ENCODE measurements at places on chromosomes 1 and 21.

DNA sequence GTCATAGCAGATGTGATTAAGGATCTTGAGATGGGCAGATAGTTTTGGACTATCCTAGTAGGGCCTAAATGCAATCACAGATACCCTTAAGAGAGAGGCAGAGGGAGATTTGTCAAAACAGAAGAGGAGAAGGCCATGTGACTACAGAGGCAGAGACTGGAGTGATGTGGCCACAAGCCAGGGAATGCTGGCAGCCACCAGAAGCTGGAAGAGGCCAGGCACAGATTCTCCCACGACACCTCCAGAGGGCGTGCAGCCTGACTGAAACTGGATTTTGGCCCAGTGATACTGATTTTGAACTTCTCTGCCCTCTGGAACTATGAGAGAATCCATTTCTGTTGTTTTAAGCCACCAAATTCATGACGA is 52.1 kb upstream of the EPS8L3 start:
- DNase-seq, result no peak

- DNase-seq, result no peak
Observed at GRCh38 chr1:218572050-218572449, 226.9 kb downstream of the TGFB2 start.

DNA sequence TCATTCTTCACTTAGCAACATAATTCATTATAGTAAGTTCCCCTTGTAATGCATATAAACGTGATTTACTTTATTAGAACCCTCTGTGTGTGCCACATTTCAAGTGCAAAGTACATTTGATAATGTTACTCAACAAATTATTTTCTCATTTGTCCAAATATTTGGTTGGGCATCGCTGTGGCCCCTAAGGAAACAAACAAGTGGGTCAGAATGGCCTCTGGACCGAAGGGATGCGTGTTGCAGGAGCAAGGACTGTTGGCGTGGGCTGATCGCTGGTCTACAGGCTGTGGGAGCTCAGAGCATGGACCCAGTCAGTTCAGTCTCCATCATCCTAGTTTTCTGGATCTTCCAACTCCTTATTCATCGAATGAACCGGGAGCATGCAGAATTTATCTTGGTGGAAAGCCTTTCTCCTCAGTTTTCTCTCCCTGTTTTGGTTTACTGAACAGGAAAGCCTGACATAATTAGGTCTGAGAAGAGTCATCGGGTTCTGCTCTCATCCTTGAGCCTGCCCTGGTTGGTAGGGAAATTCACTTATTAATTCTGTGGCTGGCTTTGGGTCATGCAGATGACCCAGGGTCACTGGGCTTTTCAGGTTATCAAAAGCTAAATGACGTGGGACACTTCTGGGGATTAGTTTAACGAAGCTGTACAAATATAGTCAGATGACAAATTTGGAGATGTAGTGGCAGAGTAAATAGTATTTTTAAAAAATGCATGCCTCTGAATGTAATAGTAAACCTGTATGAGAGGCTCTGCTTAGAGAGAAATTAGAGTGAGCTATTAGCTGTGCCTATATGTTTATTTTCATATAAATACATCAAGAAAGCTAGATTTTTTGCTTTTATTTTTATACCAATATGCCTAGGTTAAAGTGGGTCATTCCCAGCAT is 200.2 kb downstream of the SDCCAG8 start:
- DNase-seq, result no peak

GRCh38 chr1:83799594-83799993 is 199.3 kb downstream of the TTLL7 start:
- DNase-seq, result no peak

- DNase-seq, result no peak
Observed at GRCh38 chr1:23561813-23562100, 2.5 kb upstream of the ID3 start.

DNA sequence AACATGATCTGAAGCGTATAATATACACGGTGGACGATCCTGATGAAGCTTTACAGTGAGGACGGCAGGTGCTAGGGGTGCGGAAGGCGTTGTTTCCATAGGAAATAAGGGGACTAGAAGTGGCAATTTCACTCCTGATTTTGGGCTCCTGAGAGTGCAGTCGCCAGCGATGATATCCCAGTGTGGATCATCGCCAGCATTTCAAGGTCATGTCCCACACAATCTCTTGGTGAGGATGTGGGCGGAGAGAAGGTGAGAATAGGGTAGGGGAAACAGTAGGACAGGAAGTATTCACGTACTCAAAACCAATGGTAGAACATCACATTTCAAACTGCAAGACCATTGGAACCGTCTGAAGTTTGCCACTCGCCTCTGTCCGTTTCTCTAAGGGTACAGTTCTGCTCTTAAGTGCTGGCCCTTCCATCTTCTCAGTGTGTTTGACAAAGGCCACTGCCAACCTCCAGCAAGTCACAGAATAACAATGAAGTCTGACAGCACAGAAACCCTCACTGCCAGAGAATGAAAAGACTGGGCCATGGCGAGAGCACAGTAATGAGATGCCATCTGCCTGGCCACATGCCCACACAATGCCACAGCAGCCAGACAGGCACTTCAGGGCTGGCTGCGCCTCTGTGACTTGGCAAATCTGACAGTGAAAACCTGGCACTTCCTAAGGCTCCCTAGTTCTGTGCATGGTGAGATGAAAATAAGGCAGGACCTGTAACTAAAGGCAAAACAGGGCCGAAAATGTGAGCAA is 27.9 kb downstream of the PCSK9 start:
- DNase-seq, result no peak

GRCh38 chr1:224407571-224408293 is 26.9 kb downstream of the WDR26 start:
- DNase-seq, result no peak

- DNase-seq, result no peak
Observed at GRCh38 chr1:160115545-160116282, at the start of gene ATP1A2. Gene ATP1A2, plus strand, starts transcription at chr1:160115759. Its CDS starts 103 bp downstream, at chr1:160115862.

GRCh38 chr1:193537266-193538002 is 351.0 kb upstream of the B3GALT2 start:
- DNase-seq, result no peak

- peak; percentile 39 for DNase-seq
Observed at GRCh38 chr1:18936814-18937481, 19.5 kb downstream of the IFFO2 start.

DNA sequence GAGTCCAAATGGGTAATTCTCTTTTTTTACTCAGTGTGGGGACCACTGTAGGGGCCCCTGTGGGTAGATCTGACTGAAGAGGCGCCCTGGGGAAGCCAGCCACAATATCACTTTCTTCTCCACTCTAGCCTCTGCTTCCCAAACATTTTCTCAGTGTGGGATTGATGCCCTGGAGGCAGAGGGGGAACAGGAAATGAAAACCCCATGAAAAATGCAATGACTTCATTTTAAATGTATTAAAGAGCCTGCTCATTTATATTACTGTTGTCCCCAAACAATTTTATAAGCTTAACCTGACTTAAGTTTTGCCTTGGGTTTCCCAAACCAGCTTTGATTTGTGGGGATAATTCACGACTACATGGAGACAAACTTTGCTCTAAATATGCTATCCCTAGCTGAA is 181.9 kb downstream of the C1orf94 start:
- no peak for DNase-seq

DNA sequence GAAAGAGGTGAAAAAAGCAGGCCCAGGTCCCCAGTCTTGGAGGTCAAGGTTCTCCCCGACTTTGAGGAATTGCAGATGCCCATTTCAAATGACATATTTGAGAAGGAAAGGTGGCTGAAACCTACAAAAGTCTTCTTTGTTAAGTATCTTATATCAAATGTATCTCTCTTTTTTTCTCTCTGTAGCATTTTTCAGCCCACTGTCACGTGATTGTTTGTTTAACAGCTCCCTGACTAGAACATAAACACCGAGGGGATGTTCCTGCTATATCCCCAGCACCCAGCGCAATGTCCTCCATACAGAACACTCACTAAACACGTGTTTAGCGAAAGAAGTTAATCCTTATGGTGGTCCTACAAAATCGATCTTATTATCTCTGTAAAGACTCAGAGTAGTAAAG is 27.6 kb downstream of the BEND5 start:
- no peak for DNase-seq

GRCh38 chr1:120178799-120179756 is 2.8 kb upstream of the SEC22B start:
- DNase-seq, result no peak

DNA sequence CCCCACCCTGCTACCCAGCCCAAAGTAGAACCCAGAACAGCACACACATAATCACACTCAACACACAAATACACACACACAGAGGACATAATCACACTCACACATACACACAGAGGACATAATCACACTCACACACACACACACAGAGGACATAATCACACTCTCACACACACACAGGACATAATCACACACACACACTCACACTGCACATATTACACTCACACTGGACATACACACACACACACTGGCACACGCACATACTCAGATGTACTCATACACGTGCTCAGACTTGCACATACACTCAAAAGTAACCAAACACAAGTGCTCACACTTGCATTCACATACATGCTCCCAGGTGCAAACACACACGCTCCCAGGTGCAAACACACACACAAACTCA is 54.3 kb upstream of the CAMK1G start:
- no peak for DNase-seq

GRCh38 chr1:43493661-43494450 is 36.8 kb upstream of the PTPRF start:
- DNase-seq, result no peak

DNA sequence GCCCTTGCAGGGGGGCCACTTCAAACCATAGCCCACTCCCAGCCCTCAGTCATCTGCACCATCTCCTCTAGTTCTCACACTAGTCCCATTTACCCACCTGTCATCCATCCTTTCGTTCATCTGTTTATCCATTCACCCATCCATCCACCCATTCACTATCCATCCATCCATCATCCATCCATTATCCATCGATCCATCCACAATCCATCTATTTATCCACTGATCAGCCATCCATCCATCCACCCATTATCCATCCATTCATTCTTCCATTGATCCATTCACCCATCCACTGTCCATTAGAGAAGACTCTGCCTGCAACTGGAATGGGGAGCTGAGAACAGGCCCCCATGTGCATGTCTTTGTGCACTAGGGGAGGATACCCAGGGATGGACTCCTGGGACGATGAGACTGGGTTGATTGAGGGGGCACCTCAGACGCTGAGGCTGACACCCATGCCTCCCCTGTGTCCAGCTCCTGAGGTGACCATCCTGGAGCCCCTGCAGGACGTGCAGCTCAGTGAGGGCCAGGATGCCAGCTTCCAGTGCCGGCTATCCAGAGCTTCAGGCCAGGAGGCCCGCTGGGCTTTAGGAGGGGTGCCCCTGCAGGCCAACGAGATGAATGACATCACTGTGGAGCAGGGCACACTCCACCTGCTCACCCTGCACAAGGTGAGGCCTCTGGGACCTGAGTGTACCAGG is 97.9 kb downstream of the TRIM11 start:
- DNase-seq, result no peak

All from D721Med (cell line).